ENCODE measurements at places on chromosomes 7 and 10. TPM values are rescaled to one million over a fixed set of nuclear protein-coding genes. Genes with fewer than 3 reads are reported as not detected.

TBX20 gene
- 0.65 TPM for total RNA-seq

NKX1-2 gene
- total RNA-seq = not detected

NPFFR1 gene
- 1.0 TPM for total RNA-seq

ZPBP gene
- not detected for total RNA-seq

H2BK1 gene
- not detected for total RNA-seq

ZC3HAV1 gene
- 43.6 TPM for total RNA-seq

MYL10 gene
- not detected for total RNA-seq

GRCh38 chr7:98420966-98421612 lies 20.2 kb upstream of the BAIAP2L1 start:
- DNase-seq = peak; percentile 84

DNA sequence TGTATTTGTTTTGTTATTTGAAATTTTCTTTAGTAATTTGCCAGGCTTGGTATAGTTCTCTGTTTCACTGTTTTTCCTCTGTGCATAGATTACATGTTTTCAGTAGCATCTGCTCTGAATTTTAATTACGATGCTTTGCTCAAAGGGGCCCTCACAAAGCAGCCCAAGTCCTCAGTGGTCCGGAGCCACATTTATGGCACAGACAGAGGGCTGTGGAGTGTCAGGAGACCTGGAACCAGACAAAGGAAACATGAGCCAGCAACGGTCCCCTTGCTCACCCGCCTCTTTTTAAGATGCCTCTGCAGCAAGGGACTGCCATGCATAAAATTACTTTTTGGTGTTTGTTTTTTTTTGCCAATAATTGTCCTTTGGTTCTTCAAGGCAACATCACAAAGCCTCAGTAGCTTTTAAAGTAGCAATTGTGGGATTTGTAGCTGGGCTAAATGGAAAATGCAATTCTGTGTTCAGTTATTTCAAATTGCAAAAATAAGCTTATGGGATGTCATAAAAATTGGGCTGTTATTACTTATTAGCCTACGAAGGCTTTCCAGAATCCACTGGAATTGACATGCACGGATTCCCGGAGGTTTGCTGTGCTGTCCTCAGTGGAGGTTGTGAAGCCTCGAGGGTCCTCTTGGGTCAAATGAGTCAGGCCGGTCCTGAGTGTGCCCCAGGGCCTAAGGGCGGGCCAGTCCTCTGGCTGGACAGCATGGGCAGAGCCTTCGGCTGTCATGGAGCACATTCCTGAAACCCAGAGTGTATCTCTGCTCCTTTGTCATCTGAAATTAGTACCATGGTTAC lies 422.8 kb downstream of the GLRX3 start:
- DNase-seq = no peak

- no peak for DNase-seq
Observed at GRCh38 chr10:100841528-100841927, 71.2 kb upstream of the SLF2 start.

DNA sequence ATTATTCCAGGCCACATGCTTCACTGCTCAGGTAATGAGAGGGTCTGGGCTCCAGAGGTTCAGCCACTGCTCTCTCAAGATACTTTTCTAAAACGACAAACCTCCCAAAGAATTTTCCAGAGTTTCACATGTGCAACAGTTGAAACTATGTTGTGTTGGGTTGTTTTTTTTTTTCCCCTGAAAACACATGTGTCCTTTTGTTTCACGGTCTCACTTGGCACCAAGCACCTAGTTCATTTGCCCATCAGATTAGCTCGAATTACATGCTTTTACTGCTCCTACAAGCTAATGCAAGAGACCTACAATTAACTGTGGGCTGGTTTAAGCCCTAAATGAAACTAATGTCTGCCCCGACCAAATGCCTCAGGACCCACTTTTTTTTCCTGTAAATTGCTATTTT lies 313.3 kb downstream of the FGFR2 start:
- DNase-seq = no peak

- no peak for DNase-seq
Observed at GRCh38 chr10:80372675-80373074, 16.1 kb downstream of the DYDC2 start.

DNA sequence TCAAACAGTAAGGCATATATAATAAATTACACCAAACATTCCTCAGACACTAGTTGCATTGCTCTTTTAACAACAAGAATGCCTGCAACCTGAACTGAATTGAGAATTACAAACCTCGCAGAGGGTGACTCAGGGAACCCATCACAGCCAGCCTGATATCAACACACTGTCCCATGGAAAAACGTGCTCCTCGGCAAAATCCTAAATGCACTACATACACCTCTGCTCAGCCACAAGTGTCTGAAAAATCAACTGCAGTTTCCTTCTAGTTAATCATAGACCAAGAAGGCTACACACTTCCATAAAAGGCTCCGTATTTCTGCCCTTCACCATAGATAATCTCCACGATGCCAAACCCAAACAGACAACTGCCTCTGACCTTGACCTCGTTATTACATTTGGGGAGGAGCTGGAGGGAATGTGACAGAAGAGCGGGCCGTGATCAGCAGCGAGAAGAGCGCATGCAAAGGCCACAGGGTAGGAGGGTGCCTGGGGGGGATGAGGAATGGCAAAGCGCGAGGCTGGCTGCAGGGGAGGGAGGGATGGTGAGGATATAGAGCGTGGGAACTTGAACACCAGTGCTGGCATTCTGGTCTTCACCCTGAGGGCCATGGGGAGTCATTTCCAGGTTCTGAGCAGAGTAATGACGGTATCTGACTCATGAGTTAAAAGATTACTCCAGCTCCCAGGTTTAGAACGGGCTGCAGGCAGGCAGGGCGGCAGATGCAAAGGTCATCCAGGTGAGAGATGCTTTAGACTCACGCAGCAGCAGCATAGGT lies 201.9 kb upstream of the FRMD4A start:
- no peak for DNase-seq

GRCh38 chr10:72123616-72124015 lies 35.3 kb upstream of the SPOCK2 start:
- no peak for DNase-seq

- DNase-seq = no peak
Observed at GRCh38 chr10:62264702-62265436, 3.8 kb downstream of the RTKN2 start.

DNA sequence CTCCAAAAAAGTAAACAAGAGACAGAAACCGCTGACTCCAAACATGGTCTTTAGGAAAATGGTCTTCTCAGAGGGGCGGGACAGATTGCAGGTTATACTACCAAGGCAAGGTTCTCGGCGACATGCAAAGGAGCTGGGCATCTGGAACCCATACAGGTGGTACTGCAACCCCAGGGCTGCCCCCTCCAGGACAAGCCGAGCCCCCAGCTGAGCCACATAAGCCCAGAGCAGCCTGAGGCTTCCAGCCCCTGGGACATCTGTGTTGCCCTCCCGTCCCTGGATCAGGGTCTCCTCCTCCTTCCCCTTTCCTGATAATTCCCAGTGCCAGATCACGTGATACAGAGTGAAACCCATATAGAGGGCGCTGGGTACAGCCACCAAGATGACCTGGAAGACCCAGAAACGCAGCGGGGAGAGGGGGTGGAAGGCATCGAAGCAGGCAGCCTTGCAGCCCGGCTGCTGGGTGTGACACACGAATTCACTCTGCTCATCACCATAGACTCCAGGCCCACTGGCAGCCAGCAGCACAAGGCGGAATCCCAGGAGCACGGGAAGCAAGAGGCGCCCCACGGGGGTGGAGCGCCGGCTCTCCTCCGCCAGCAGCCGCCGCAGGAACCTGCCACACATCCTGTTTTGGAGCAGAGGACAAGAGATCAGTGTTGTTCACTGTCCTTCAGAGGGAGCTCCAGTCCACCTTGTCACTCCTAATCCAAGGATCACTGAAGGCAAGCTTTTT lies at the start of gene GJC3:
GJC3 (minus strand) TSS at position 627 of the 736 bp plus-strand sequence; CDS start at position 627, 0 bp downstream.
- DNase-seq = peak; percentile 65

GRCh38 chr7:92695308-92696261 lies 105.4 kb upstream of the FAM133B start:
- peak; percentile 40 for DNase-seq

GRCh38 chr10:110008518-110009339 lies 945 bp downstream of the ADD3 start:
- peak; percentile 53 for DNase-seq

DNA sequence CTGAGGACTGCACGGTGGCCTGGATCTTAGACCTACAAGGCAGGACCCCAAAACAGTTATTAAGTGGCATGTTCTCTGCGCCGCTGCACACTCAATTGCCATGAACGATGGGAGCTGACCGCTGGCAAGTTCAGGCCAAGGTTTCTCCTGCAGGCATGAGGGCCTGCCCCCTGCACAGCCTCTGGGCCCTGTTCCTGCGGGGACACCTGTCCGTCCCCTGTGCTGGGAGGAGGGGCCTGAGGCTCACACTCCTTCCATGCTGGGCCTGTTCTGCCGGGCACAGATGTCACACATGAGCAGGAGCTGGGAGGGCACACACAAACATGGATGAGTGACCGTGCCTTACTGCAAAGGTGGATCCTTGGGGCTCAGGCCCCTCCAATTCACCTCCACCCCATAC lies 90.0 kb downstream of the PTPRN2 start:
- no peak for DNase-seq

- no peak for DNase-seq
Observed at GRCh38 chr7:88318196-88318595, 11.5 kb upstream of the STEAP4 start.

DNA sequence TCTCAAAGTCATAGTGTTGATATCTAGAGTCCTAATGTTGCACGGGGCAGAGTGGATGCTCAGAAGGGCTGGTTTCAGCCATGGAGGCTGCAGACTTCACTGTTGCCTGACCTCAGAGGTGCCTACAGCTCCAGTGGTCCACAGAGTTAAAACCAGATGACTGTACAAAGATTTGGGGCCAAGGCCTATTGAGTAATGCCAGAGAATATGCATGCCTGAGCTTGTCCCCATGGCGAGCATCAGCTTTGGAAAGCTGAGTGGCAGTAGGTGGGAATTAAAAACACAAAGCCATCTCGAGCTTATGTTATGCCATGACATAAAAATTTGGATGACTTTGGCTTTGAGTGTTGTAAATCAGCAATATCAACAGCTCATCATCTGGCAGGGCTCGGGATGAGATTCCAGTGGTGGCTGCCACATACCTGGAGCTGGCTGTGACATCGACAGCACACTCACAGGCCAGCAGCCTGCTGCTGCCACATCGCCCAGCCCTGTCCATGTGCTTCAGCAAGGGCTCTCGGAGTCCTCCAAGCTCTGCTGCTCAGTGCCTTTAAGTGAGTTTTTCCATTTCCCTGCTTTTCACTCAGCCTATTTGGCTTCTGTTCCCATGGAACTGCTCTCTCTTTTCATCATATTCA lies 379.6 kb downstream of the TNS3 start:
- DNase-seq = no peak

DNA sequence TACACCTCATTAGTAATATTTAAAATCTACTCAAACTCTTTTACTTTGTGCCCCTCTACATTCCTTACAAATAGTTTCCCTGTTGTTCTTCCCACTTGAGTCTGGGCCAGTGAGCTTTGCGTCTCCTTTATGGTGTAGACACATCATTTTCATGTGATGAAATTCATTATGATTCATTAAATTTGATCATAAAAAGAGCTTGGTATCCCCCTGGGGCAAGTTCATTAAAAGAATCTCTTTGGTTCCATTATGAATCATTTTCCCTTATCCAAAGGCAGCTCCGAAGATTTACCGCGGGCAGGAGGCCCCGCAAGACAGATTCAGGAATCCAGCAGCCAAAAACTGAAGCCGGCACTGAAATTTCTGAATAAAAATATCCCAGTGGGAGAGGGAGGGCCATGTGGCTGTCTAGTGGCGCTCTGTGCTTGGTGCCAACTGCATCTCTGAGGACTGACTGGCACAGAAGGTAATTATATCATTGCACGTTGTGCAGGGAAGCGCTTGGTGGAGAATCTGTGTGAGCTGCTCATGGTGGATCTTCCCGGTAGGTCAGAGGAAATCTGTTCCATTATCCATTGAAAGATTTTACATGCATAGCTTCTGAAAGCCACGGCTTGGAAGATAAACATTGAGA lies 151.4 kb upstream of the PITRM1 start:
- DNase-seq = no peak

- no peak for DNase-seq
Observed at GRCh38 chr10:82683945-82684344, 809.0 kb downstream of the NRG3 start.

- no peak for DNase-seq
Observed at GRCh38 chr10:78412605-78413004, 378.9 kb downstream of the RPS24 start.

GRCh38 chr10:98696516-98696915 lies 249.8 kb upstream of the HPS1 start:
- no peak for DNase-seq

DNA sequence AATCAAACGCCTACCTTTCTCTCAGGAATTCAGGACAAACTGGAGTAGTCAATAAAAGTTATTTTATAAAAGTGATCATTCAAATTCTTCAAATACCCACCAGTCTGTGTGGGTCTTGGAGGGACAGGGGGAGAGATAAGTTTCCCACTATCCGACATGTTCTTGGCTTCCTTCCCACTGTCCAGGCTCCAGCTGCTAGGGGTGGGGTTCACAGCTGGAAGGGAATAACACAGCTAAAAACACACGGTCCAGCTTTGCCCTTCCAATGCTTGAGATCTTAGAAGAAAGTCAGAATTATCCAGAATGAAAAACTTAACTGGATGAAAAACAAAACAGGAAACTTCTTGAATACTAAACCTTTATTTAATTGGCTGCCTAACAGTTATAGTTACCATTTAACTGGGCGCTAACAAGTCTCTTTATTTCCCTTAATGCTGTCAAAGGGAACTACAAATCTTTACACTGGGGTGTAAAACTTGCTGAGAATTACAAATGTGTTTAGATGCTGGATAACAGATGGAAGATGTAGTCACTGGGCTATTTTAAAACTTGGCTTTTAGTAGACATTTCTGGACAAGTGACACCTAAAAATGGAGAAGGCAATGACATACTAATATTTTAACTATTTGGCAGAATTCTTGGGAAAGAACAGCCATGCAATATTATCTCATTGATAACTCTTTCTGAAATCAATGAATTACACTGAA lies 172.8 kb upstream of the IMMP2L start:
- no peak for DNase-seq

DNA sequence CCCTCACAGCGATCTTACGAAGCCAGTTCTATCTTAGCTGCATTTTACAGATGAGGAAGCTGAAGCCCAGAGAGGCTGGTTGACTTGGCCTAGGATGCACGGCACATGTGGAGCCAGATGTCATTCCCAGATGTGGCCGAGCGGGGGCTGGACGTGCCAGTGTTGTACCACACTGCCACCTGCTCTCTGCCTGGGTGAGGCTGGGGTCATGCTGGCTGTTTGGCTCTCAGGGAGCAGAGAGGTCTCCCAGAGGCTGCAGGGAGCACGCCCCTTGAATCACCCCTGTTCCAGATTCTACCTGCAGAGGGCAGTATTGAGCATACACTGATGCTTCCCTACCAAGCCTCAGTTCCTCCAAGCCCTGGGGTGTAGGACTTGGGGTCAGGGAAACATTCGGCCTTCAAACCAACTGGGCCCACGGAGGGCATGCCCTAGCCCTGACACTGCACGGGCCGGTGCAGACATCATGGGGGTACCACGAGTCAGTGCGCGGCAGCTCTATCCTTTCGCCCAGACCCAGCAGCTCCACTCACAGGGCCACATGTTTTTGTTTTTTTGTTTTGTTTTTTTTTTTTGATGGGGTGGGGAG lies 3.8 kb upstream of the GTF2IRD1 start:
- no peak for DNase-seq

- no peak for DNase-seq
Observed at GRCh38 chr10:63267414-63268148, 134.5 kb downstream of the NRBF2 start.

Measured in lower lobe of right lung (tissue), 2 donors.